Hair follicle dermal papilla cell (primary cell): ENCODE measurements at places on chromosomes 4 and X. TPM values are rescaled to one million over a fixed set of nuclear protein-coding genes. Genes with fewer than 3 reads are reported as not detected.

Gene S100G
- total RNA-seq: not detected in 2 replicates

Gene TRIML2
- not detected in 2 replicates for total RNA-seq

Gene ABCG2
- 0.49 and 0.81 TPM in 2 replicates for total RNA-seq

Gene IL2RG
- not detected in 2 replicates for total RNA-seq

Gene DCHS2
- total RNA-seq: not detected in 2 replicates

Gene EGFL6
- 0.24 and 1.1 TPM in 2 replicates for total RNA-seq
